ENCODE measurements at places on chromosomes 4 and X.

DNA sequence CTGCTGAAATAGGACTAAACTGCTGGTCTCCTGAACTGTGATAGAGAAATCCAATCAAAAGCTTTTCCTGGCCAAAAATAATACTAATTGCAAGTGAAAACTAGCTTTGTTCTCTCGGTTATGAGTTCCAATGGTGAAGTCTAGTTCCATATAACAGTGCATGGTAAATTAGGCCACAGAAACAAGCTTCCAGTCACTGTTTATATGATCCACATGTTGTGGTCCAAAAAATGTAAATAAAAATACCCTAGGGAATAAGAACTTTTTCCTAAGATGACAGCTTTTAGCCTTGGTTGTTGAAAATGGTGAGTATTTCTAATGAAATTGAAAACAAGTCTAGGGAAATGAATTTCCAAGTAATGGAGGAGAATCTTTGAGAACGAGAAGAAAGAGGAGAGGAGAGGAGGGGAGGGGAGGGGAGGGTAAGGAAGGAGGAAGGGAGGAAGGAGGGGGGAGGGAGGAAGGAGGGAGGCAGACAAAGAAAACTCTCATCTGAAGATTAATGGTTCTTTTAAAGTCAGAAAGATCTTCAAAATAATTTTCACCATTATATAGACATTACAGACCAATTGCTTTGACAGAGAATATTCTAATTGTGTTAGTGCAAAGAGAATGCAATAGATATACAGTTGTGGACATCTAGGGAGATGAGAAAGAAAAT is 26.1 kb downstream of the PALLD start:
- DNase-seq = no peak

DNA sequence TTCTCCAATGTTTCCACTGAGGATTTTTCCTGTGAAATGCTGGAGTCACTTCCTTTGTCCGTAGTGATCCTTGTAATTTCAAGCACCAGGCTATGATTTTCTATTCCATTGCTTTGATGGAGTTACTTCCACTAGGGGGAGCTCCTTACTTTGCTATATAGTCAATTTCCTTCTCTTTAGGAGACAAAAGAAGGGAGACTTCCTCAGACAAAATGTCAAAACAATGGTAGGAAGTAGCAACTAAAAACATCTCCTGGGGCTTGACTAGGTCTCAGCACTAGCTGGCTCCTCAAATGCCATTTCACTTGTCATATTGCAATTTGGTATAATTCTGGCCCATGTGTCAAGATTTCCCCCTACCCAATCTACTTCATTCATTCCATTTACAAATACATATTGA is 24.1 kb downstream of the ZCCHC12 start:
- DNase-seq = no peak

GRCh38 chr4:63578383-63578782 is 830.9 kb downstream of the TECRL start:
- DNase-seq = no peak

DNA sequence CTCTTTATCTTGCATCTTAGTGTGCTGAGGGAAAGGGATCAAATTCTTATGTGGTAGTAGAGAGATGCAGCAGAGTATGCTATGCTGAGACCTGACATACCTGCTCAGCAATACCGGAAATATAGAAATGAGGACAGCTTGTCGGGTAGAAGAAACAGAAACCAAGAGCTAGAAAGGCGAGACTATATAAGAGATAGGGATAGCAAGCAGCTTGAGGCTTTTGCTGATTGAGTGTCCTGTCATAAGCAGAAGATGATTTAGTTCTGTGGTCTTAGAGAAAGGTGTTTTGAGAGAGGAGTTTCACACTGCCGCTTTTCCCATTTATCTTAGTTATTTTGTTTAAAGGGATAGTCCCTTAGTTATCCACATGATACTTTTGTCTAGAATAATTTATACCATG is 31.7 kb downstream of the USP9X start:
- no peak for DNase-seq

- DNase-seq = no peak
Observed at GRCh38 chrX:13994536-13995080, 35.1 kb downstream of the GEMIN8 start.

DNA sequence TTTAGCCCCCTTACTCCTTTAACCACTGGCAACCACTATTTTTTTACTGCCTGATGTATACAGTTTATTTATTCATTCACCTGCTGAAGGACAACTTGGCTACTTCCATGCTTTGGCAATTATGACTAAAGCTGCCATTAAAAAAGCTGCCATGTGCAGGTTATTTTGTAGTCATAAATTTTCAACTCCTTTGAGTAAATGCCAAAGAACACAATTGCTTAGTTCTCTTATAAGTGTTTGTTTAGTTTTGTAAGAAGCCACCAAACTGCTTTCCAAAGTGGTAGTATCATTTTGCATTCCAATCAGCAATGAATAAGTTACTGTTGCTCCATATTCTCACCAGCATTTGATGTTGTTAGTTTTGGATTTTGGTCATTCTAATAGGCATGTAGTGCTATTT is 1831.8 kb downstream of the PCDH7 start:
- DNase-seq = no peak

GRCh38 chr4:112321776-112322684 is 24.9 kb downstream of the ALPK1 start:
- DNase-seq = no peak

- DNase-seq = no peak
Observed at GRCh38 chr4:152009031-152009670, 248.3 kb upstream of the GATB start.

All from AG04449 (cell line).